ENCODE measurements at places on chromosomes 1 and 21. TPM values are rescaled to one million over a fixed set of nuclear protein-coding genes. Genes with fewer than 3 reads are reported as not detected.

DNA sequence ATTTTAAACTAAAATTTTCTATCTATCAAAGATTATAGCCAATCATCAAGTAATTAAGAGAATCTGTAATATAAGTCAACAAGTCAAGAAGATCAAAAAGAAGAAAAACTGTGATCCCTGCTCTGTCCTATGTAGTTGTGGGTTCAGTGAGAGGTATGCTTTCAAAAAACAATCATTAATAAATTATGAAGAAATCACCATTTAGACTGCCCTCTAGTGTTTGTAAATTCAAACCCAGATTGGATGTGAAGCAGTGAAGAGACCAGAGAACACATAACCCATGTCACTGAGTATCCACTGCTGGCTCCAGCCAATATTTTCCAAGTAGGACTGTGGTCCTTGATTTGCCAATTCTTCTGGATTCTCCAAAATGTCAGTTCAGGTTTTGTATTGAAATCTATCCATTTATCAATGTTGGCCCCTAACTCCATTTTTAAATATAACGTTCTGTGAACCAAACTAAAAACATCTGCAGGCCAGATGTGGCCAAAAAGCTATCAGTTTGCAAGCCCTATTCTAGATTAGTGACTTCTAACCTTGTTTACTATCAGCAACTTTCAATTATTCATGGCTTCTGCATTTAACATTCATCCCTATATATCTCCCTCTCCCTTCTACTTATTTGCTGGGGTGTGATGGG is 467.5 kb upstream of the CXADR start:
- peak; percentile 33 for DNase-seq

DNA sequence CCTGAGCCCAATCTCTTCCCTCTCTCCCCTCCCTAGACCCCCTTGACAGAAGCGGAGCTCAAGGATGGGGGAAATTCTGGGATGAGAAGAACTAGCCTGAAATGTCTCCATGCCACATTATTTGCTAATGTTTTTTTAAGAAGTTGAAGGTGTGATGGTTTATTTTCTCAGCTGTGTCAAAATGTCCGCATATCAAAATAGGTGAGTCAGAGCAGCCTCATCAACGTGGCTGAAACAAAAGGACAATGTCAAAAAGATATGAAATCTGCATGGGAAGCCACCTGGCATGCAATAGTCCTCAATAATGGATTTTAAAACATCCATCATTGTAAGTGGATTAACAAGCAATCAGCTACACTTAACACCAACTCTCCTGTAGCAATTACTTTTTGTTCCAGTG is 101.4 kb downstream of the BEND5 start:
- DNase-seq: no peak

GRCh38 chr1:219387211-219387610 is 213.5 kb downstream of the LYPLAL1 start:
- DNase-seq: no peak

DNA sequence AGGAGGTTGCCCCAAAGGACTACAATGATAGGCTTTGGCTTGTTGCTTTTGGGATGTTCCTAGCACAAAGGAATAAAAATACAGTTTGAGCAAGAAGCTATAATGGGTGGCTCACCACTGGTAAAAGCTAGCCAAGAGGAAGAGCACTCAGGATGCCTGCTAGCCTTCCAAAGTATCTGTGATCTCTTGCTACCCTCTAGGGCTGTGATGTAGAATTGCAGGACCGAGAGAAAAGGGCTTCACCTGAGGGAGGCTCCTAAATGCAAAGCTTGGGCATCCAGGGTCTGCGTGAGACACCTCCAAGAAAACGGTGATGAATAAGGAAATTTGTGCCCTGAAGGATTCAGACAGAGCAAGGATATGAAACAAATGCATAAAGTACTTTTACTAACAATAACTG is 17.7 kb downstream of the IVL start:
- peak; percentile 78 for DNase-seq

Gene PADI2
- total RNA-seq: 3.2 TPM

Gene CASQ2
- 0.17 TPM for total RNA-seq

Gene GFI1
- 0.29 TPM for total RNA-seq

Gene ASPM
- 28.6 TPM for total RNA-seq
